Upper lobe of right lung (tissue), 1 donor: ENCODE measurements at places on chromosomes 3 and 15. TPM values are rescaled to one million over a fixed set of nuclear protein-coding genes. Genes with fewer than 3 reads are reported as not detected.
A peak's percentile ranks its signal among the peaks of the same experiment; 100 is the strongest.

DNA sequence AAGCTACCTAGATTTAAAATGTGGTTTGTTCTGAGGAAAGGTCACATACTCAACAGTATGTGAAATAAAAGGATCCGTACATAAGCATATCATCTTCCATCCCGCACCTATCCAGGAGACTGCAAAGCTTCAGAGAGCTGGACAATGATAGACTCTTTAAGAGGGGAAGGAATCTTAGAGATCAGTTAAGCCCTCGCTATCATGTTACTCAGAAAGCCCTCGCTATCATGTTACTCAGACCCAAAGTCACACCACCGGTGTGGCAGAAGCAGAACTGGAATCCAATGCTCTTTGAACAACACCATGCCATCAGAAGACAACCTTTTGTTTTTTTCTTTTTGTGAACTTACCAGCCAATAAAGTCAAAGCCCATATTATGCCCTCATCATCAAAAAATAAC, 5.8 kb downstream of the ANO10 start:
- no peaks in the 10 kb centered on the region for H3K36me3 ChIP-seq
- H3K27ac ChIP-seq, result no peak overlapping the region
- peaks cover 7% of the 10 kb centered on the region for H3K4me1 ChIP-seq
- no peak overlapping the region for H3K4me3 ChIP-seq

JAGN1 gene
- 28.7 TPM for total RNA-seq

ACTC1 gene
- total RNA-seq, result 3.4 TPM

DNA sequence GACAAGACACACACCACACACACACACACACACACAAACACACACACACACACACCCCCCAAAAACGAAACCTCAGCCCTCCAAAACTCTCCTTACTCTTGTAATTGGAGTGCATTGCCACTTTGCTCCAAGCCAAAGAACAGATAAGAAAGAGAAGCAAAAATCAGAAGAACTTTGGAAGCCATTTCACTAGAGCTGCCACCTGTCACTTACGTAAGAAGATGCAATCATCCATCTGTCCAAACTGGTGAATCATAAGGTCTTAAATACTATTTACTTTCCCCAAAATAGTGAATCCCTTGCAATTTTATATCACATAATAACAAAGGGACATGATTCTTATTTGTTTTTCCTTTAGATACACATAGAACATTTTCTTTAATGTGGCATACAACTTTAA, 285.4 kb downstream of the ZBTB20 start:
- H3K4me1 ChIP-seq, result peaks cover 14% of the 10 kb centered on the region
- H3K36me3 ChIP-seq, result no peaks in the 10 kb centered on the region
- no peak for DNase-seq

DNA sequence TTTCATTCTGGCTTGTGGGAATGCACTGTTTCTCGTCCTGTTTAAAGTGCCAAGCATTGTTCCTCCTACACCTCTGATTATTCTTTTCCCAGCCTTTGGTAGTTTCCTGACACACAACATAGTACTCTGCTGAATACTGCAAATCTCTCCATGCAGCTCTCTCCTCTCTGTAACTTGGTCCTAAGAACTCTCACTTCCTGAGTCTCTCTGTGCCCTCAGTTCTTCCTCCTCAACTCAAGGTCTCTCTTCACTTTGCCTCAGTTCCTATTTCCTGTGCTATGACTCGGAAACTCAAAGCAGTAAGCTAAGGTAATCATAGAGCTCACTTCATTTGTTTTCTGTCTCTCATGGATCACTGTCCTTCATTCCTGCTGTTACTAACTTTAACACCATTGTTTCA, 113.4 kb downstream of the ZNF280D start:
- DNase-seq, result no peak
- H3K36me3 ChIP-seq, result no peaks in the 10 kb centered on the region
- H3K27me3 ChIP-seq, result no peaks in the 10 kb centered on the region
- H3K27ac ChIP-seq, result no peak overlapping the region
- no peaks in the 10 kb centered on the region for H3K4me1 ChIP-seq

DNA sequence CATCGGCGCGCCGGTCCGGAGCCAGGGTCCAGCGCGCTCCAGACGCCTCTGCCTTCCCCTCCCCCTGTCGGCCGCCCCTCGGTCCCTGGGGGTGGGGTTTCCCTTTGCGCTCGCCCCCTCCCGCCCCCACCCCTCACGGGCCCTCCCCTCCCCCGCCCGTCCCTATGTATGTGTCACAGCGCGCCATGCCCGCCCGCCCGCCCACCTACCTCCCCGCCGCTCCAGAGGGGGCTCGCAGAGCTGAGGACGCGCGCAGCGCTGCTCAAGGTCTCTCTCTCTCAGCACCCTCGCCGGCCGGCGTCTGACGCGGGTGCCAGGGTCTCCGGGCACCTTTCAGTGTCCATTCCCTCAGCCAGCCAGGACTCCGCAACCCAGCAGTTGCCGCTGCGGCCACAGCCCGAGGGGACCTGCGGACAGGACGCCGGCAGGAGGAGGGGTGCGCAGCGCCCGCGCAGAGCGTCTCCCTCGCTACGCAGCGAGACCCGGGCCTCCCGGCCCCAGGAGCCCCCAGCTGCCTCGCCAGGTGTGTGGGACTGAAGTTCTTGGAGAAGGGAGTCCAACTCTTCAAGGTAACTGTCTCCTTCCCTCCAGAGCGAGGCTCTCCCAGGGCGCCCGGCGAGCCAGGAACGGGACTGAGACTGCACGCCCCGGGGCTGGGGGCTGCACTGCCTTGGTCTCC, at the start of gene ACAN:
ACAN (plus strand) TSS at position 196 of the 679 bp plus-strand sequence. CDS start 32,771 bp downstream, outside the sequence.
- H3K27me3 ChIP-seq, result peaks cover 79% of the 10 kb centered on the region
- no peak within 1 kb of the TSS for H3K27ac ChIP-seq
- H3K4me1 ChIP-seq, result no peaks in the 10 kb centered on the region

- no peaks in the 10 kb centered on the region for H3K4me1 ChIP-seq
- H3K27me3 ChIP-seq, result no peaks in the 10 kb centered on the region
These were observed 7.8 kb upstream of the MAP2K1 start for GRCh38 chr15:66378814-66379430.

DNA sequence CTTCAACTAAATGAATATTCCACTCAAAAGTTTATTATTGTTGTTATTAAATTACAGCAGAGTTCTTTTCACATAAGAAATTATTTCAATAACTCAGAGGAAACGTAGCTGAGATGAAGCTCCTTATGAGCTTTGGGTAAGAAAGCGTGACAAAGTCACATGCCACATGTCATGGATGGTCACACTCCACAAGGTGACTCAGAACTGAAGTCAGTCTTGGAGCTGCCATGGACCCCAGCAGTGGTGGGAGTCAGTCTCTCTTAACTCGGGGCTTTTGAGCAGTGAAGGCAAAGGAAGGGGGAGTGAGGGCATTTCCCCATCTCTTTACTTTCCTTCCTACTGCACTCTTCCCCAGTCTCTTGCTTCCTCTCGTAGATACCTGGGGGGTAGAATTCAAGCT, 87.5 kb upstream of the FAM3D start:
- no peak overlapping the region for H3K4me3 ChIP-seq
- no peaks in the 10 kb centered on the region for H3K27me3 ChIP-seq
- no peak overlapping the region for H3K27ac ChIP-seq
- no peaks in the 10 kb centered on the region for H3K4me1 ChIP-seq

DNA sequence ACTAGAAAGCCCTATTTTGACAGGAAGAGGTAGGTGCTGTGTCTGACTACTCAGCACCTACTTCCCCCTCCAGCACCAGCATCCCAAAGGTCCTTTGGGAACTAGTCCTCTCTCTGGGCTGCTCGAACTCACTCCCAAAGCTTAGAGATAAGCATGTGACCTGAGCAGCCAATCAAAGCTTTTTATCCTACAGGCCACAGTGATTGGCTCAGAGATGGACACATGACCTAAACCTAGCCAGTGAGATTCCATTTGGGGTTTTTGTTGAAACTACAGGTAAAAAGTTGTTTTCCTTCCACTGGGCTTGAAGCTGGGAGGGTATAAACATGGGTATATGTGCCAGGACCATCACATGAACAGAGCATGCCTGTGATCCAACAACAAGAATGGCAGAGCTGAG, 186.5 kb upstream of the PPP2R3A start:
- no peak for DNase-seq
- H3K4me3 ChIP-seq, result no peak overlapping the region
- H3K27me3 ChIP-seq, result no peaks in the 10 kb centered on the region

RNU6-1 gene
- total RNA-seq, result not detected

DNA sequence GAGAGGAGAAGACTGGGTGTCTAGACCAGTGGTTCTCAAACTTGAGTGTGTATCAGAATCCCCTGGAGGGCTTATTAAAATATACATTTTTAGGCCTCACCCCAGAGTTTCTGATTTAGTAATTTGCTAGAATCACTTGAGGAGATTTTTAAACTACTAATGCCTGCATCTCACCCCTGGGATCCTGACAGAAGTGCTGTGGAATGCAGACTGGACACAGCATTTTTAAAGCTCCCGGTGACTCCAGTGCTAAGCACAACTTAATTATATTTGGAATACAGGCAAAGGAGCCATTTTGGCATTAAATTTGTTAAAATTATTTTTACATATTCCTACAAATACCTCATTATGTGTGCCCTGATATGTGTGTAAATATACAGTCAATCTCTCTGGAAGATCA, 26.7 kb upstream of the COL6A6 start:
- H3K27ac ChIP-seq, result no peak overlapping the region
- no peak overlapping the region for H3K4me3 ChIP-seq
- DNase-seq, result no peak
- H3K27me3 ChIP-seq, result no peaks in the 10 kb centered on the region

- no peak overlapping the region for H3K4me3 ChIP-seq
- no peaks in the 10 kb centered on the region for H3K4me1 ChIP-seq
- H3K27me3 ChIP-seq, result no peaks in the 10 kb centered on the region
- DNase-seq, result no peak
- H3K27ac ChIP-seq, result no peak overlapping the region
These were observed 13.5 kb downstream of the SLC28A2 start for GRCh38 chr15:45265506-45265905.

DNA sequence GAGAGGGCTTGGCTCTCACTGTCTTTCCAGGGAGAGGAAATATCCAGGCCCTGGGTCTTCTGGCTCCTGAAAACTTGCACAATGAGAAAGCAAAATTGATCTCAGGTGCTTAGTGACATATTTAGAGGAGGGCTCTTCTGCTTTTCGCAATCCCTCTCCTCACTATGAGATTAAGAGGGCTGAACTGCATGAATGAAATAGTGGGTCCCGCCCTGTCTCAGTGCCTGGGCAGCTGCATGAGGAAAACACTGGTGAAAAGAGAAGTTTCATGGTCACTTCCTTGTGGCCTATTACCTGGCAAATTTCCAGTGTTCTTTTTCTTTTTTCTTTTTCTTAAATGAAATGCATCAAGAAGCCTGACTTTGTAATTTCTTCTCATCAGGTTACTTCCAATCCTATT, 73.5 kb downstream of the TRAK1 start:
- DNase-seq, result no peak
- H3K4me1 ChIP-seq, result peaks cover 48% of the 10 kb centered on the region
- no peaks in the 10 kb centered on the region for H3K27me3 ChIP-seq
- H3K4me3 ChIP-seq, result no peak overlapping the region

DNA sequence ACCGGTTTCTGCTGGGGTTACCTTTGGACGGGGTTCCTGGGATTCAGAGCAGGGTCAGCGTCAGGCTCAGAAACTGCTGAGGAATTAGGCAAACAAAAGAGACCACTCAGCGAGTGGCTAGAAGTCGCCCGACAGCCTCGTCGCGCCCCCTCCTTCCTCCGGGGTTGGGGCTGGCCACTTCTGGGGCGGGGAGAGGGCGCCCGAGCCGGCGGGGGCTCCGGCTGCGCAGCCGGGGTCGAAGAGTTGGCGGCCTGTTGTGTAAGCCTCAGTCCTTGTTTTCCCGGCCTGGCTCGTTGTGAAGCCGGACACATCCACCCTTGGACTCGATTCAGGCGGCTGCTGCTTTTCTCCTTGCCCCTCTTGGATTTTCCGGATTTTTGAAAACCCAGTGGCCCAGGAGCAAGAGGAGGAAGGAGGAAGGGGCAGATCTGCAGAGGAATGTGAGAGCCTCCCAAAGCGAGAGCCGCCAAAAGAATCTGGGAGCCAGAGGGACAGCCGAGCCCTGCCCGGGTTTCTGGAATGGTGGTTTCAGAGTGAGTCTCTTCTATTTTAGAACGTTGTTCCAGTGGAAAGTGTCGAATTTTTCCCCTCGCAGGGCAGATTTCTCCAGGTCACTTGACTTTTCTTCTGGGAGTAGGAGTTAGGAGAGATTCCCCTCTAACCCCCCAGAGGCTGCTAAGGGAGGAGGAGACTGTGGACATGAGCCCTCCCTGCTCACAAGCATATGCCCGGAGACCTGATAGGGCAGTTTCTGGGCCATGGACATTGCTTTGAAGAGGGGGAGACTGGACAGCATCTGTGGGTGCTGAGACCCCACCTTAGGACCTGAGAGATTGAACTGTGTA, 666 bp downstream of the SNX33 start:
- H3K27ac ChIP-seq, result peak overlapping the region; percentile 98
- no peaks in the 10 kb centered on the region for H3K27me3 ChIP-seq
- no peaks in the 10 kb centered on the region for H3K36me3 ChIP-seq
- H3K4me1 ChIP-seq, result peaks cover 57% of the 10 kb centered on the region
- peak overlapping the region; percentile 90 for H3K4me3 ChIP-seq

GRCh38 chr3:180278583-180279188, 241.9 kb upstream of the PEX5L start:
- DNase-seq, result no peak
- no peaks in the 10 kb centered on the region for H3K27me3 ChIP-seq
- no peak overlapping the region for H3K27ac ChIP-seq
- no peak overlapping the region for H3K4me3 ChIP-seq
- H3K36me3 ChIP-seq, result no peaks in the 10 kb centered on the region
